Foreskin fibroblast (primary cell): ENCODE measurements at places on chromosomes 13 and 19.
A peak's percentile ranks its signal among the peaks of the same experiment; 100 is the strongest.

DNA sequence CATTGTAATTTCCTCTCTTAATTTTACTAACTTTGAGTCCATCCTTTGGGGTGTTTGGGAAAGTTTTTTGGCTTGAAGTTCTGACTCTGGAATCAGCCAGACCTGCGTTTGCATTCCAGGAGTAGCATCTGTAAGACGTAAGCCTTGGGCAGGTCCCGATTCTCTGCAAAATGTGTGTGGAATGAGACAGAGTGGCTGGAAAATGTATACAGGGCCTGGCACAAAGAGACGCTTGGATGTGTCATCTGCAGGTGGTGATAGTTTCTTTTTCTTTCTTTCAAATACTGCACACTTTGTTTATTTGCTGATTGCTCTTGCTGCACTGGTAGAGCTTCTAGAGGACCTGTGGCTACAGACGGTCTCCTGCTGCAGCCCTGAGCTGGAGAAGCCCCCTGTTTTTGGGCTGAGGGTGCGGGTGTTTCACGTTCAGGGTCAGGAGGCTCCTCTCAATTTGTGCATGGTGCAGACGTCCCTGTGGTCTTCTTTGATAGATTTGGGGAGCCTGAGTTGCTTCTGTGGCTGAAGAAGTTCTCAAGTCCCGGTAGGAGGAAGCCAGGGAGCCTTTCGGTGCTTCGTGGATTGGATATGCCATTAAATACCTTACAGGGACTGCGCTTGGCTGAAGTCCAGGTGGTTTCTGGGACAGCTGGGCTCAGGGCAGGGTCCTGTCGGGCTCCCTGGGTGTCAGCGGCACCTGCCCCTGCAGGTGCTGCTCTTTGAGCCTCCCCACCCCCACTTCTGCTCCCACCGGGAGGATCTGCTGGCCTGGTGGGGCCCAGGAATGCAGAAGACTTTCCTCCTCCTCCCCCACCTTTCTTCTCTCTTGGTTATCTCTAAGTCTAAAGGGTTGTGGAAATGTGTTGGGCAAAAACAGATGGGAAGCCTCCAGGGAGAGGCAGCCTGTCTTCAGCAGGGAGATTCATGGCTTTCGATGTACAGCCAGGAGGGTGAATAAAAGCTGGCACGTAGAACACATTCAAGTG is 44.0 kb upstream of the GAS6 start:
- peak; percentile 53 for DNase-seq

DNA sequence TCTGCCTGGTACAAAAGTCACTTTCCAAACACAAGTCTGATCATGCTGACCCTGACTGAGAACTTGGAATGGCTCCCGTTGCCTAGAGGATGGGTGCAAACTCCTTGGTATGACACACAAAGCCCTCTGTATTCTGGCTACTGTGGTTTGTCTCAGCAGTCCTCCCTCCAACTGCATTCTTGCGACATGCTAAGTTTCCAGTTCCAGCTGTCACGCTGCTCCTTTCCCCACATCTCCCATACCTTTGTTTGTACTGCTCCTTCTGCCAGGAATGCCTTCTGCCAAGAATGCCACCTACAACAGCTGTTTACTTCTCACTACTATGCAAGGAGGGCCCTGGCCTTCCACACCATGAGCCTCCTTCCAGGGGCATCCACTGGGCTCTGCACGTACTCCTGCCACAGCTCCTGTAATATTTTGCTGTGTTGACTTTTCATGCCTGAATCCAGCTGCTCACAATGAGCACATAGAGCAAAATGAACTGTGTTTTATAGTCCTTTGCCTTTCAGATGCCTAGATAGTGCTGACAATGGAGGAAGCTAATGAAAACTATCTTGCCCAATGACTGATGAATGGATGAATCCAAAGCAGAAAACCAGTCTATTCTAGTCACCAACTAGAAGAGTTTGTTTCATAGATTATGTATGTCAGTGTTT is 543.7 kb downstream of the EFNB2 start:
- peak; percentile 86 for DNase-seq

DNA sequence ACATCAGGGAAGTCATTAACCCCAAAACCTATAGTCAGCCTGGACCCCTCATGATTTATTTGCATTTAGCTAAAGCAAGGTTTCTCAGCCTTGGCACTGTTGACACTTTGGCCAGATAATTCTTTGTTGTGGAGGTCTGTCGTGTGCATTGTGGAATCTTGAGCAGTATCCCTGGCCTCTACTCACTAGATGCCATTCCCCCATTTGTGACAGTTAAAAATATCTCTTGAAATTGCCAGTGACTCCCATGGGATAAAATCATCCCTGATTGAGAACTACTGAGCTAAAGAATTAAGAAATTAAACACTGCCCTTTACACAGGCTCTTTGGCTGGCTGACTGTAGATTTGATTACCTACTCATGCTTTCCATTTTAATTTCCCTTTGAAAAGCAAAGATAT is 102.7 kb downstream of the LMO7 start:
- no peak for DNase-seq

DNA sequence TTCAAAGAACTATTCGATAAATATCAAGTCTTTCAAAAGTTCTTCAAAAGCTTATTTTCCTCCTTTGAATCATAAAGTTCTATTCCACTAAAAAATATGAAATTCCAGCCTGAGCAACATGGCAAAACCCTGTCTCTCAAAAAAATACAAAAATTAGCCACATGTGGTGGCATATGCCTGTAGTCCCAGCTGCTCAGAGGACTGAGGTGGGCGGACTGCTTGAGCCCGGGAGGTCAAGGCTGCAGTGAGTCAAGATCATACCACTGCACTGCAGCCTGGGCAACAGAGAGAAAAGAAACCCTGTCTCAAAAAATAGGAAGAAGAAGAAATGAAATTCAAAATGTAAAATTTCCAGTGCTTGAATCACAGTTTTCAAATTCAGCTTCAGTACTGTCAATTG is 24.6 kb downstream of the CAB39L start:
- DNase-seq, result peak; percentile 79

DNA sequence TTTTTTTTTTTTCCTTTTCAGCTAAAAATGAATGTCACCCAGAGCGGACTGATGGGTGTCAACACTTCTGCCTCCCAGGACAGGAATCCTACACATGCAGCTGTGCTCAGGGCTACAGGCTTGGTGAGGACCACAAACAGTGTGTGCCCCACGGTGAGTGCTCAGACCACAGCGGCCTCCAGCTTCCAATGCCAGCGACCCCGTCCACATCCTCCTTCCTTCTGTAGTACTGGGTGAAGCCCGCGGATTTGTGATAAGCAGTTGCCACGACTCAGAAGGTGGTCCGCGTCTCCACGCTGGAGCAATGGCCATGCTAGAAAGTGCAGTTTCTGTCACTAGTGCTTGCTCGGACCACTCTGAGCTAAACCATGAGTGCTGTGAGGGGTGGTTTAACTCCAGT is 6.0 kb downstream of the PROZ start:
- DNase-seq, result no peak

DNA sequence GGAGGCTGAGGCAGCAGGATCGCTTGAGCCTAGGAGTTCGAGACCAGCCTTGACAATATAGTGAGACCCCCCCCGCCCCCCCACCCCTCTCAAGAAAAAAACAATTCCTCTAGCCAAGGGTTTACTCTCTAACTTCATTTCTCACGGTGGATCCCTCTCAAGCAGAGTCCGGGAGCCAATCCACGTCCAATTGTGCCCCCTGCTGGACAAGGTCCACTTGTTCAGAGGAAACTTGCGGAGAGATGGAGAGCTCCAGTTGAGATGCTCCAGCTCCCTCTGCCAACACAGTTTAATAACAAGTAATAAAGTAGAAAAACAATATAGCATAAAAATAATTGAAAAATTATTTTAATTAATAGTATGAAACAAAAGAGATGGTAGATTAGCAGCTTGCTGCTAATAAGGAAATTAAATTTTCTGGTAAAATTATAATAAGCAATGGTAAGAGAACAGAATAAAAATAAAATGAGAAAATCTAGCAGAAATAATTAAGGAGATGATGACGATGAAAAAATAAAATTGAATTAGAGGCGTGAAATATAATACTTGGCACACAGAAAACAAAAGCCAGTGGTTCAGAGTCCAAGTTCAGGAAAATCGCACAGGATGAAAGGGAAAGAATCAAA is 14.5 kb upstream of the SIGLEC14 start:
- peak; percentile 71 for DNase-seq

DNA sequence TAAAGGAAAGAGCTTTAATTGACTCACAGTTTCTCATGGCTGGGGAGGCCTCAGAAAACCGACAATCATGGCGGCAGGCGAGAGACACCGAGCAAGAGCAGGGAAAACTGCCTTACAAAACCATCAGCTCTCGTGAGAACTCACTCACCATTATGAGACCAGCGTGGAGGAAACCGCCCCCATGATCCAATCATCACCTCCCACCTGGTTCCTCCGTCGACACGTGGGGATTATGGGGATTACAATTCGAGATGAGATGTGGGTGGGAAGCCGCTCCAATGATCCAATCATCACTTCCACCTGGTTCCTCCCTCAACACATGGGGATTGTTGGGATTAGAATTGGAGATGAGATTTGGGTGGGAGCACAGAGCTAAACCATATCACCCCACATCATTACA is 293.9 kb downstream of the ABCC4 start:
- no peak for DNase-seq

GRCh38 chr13:44876782-44877324 is 112.4 kb downstream of the NUFIP1 start:
- DNase-seq, result no peak
